GM04504 (cell line): ENCODE measurements at places on chromosomes 2 and 18.

- no peak for DNase-seq
Observed at GRCh38 chr2:24048769-24049484, 614 bp upstream of the FKBP1B start.

DNA sequence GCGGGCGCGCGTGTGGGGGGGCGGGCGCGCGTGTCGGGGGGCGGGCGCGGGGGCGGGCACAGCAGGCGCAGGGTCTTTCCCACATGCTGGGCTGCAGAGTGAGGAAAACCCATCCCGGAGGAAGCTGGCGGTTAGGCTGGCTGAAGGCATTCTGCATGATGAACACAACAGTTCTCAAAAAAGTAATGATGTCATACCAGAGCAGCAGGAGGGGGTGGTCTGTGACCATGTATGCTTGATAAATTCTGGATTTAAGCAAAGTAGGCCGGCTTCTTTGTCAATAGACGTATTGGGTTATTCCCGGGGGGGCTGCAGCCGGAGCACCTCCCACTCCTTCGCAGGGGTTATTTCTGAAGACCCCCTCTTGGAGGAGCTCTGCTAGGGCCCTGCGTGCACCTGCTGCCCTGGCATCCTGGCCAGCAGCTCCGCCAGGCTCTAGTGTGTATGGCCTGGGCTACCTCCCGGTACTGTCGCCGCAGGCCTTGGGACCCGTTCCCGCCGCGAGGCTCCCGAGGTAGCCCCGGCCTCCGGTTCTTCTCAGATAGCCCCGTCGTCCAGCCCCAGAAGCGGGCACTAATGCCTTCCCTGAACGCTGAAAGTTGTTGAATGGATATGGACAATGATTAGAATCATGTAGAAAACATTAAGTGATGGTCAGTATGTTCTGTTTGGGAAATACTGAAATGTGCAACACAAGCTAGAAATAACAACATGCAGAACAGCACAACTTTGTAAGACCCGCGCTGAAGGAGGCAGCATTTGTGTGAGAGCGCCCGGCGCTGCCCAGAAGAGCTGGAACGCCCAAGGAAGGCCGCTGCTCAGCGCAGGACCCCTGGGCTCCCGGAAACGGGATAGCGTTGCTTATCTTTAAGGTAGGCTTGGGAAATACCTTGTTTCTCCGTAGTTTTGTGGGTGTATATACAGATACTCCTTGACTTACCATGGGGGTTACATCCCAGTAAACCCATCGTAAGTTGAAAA is 101.4 kb upstream of the RAB6C start:
- DNase-seq, result peak; percentile 6

- peak; percentile 14 for DNase-seq
Observed at GRCh38 chr18:47772374-47773248, 157.8 kb downstream of the SMAD2 start.

DNA sequence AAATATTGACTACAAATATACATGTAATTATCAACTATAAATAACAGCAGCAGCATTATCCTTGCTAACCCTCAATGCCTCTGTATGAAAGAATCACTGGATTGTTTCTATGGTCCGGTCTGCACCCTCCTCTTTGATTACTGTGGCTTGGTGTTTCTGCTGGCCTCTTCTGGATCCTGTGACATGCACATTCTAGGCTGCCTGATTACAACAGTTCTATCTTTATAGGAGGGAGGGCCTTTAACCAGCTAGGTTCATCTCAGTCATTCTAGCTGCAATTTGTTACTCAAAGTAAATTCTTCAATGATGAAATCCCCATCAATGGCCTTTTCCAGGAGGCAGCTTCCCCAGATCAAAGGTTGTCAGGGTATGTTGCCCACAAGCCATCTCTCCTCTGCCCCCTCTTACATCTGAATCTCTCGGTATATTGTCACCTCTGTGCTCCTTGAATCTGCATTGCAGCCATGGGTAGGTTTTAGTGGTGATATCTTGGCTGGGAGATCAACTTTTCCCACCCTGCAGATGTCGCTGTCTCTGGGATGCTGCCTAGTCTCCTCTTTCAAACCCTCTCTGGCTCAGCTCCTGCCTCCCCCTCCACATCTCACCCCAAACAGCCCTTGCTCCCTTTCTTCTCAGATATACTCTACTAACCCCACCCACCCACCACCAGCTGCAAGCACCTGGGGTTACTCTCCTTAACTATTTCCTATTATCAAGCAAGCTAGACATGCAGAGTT is 106.2 kb upstream of the BZW1 start:
- DNase-seq, result no peak

GRCh38 chr2:74639550-74639949 is 8.6 kb downstream of the M1AP start:
- DNase-seq, result no peak

GRCh38 chr2:240431661-240432424 is 3.6 kb upstream of the GPC1 start:
- no peak for DNase-seq

- DNase-seq, result no peak
Observed at GRCh38 chr18:31492671-31493070, 5.3 kb upstream of the DSG2 start.

- peak; percentile 69 for DNase-seq
Observed at GRCh38 chr2:54722641-54723040, 821 bp upstream of the EML6 start.

- DNase-seq, result no peak
Observed at GRCh38 chr2:1990151-1990589, 245.9 kb upstream of the PXDN start.

- DNase-seq, result peak; percentile 49
Observed at GRCh38 chr2:109209412-109209811, 80.4 kb downstream of the SH3RF3 start.

GRCh38 chr2:20622731-20623130 is 28.2 kb downstream of the HS1BP3 start:
- no peak for DNase-seq

GRCh38 chr2:85901155-85901554 is 12.4 kb upstream of the ST3GAL5 start:
- no peak for DNase-seq

DNA sequence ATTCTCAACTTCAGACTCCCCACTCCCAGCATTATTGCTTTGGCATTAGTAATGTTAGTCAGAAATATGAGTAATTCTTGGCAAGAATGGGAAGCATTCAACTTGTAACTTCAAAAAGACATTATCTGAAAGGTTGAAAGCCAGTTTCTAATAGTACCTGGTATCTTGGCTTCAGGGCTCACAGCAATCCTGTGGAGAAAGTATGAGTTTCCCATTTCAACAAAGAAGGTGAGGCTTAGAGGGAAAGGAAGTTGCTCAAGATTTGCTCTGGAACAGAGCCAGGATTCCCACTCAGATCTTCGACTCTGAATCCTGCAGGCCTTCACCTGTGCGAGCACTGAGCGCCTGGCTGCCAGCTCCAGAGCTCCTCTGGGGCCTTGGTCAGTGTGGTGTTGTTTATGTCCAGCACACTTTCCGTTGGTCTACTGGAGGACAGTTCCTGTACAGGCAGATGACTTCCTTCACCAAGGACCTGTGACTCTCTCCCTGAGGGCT is 136.1 kb downstream of the MCFD2 start:
- DNase-seq, result no peak

GRCh38 chr2:88606371-88607030 is 20.8 kb downstream of the EIF2AK3 start:
- DNase-seq, result no peak
